Hair follicle dermal papilla cell (primary cell): ENCODE measurements at places on chromosomes 13 and 19. TPM values are rescaled to one million over a fixed set of nuclear protein-coding genes. Genes with fewer than 3 reads are reported as not detected.

Gene OR7E24
- total RNA-seq: not detected in 2 replicates

Gene CEBPA
- 0.97 and 1.6 TPM in 2 replicates for total RNA-seq

Gene TOMM40
- 34.2 and 41.9 TPM in 2 replicates for total RNA-seq

Gene SLITRK5
- under 0.01 TPM in 2 replicates for total RNA-seq

Gene ATP7B
- total RNA-seq: 2.7 and 5.8 TPM in 2 replicates

Gene MCOLN1
- 7.0 and 7.6 TPM in 2 replicates for total RNA-seq

Gene SULT2A1
- not detected in 2 replicates for total RNA-seq

Gene ZNF417
- 17.0 and 21.9 TPM in 2 replicates for total RNA-seq

Gene CGB2
- total RNA-seq: not detected in 2 replicates

Gene ZNF682
- total RNA-seq: 1.8 and 2.8 TPM in 2 replicates

Gene HDGFL2
- 58.1 and 65.7 TPM in 2 replicates for total RNA-seq

Gene MATK
- not detected in 2 replicates for total RNA-seq

Gene NFIC
- total RNA-seq: 93.6 and 102 TPM in 2 replicates

Gene ZNF177
- 1.3 and 1.5 TPM in 2 replicates for total RNA-seq

Gene SPRED3
- total RNA-seq: 1.5 and 2.1 TPM in 2 replicates

Gene KLK14
- not detected in 2 replicates for total RNA-seq

Gene RAB3A
- total RNA-seq: 0.73 and 1.6 TPM in 2 replicates
